ENCODE measurements at places on chromosomes 1 and 21. TPM values are rescaled to one million over a fixed set of nuclear protein-coding genes. Genes with fewer than 3 reads are reported as not detected.

HES3 gene
- not detected for total RNA-seq

GRCh38 chr1:178976541-178976940 lies 49.2 kb upstream of the FAM20B start:
- DNase-seq, result no peak

F13B gene
- total RNA-seq, result not detected

SLFNL1 gene
- total RNA-seq, result not detected

GRCh38 chr1:187067160-187067559 lies 238.4 kb downstream of the PLA2G4A start:
- peak; percentile 5 for DNase-seq

DNA sequence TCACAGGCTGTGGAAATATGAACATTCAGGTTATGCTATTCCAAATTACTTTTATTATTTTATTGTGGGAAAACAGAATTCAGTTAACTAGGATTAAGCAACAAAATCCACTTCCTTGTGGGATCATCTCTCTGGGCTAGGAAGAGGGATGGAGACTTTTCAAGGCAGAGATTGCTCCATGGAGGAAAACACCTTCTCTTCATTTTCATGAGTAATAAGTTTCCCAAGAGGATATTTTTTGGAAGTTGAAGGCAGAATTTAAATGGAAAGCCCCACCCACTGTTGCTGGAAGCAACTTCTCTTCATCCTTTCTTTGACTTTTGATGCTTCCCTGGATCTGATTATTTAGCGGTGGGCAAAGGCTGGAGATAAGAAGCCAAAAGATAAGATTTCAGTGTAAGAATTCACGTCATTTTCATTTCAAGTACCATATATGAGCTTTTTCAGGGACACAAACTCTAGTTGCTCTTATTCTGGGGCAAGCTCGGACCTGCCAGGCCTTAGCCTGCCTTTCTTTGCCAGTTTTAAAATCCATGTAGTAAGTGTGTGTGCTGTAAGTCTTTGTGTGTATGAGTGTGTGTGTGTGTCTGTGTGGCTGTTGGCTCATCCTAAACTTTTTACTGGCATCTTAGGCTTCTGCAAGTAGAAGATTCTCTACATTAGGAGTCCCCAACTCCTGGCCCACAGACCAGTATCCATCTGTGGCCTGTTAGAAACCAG lies 11.7 kb upstream of the IL24 start:
- DNase-seq, result no peak

DNA sequence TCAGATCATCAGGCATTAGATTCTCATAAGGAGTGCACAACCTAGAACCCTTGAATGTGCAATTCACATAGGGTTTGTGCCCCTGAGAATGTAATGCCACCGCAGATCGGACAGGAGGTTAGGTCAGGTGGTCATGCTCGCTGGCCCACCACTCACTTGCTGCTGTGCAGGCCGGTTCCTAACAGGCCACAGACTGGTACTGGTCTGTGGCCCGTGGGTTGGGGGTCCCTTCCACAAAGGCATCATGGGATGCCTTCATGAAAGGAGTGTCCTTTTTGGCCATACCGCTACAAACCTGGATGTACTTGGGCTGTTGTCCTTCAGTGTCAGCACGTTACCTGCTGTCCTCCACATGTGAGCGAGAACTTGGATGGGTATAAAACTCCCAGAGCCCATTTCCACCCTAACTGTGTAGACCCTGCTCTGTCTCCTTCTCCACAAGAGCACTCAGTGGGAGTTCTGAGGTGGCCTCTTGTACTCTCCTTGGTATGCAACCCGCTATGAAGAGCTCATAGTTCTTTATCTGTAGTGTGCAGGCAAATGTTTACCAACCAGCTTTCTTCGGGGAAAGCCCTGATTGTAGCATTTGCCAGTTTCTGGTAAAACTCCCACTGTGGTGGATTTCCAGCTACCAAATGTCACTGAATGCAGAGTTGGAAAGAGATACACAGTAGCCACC lies 41.7 kb upstream of the SLC19A1 start:
- DNase-seq, result no peak

DNA sequence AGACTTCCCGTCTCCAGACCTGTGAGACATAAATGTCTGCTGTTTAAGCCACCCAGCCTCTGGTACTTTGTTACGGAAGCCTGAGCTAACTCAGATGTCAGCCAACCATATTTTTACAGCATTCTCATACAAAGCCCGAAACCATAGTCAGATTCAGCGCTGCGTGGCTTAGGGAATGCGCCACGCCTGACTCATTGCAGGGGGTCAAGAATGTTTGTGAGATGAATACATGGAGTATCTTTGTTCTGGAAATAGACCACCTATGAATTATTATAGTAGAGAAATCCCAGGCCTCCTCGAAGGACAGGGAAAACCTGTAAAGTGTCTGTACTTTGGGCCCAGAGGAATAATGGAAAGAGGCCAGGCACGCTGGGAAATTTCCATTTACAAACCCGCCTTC lies 434.8 kb downstream of the CAMTA1 start:
- DNase-seq, result no peak

DNA sequence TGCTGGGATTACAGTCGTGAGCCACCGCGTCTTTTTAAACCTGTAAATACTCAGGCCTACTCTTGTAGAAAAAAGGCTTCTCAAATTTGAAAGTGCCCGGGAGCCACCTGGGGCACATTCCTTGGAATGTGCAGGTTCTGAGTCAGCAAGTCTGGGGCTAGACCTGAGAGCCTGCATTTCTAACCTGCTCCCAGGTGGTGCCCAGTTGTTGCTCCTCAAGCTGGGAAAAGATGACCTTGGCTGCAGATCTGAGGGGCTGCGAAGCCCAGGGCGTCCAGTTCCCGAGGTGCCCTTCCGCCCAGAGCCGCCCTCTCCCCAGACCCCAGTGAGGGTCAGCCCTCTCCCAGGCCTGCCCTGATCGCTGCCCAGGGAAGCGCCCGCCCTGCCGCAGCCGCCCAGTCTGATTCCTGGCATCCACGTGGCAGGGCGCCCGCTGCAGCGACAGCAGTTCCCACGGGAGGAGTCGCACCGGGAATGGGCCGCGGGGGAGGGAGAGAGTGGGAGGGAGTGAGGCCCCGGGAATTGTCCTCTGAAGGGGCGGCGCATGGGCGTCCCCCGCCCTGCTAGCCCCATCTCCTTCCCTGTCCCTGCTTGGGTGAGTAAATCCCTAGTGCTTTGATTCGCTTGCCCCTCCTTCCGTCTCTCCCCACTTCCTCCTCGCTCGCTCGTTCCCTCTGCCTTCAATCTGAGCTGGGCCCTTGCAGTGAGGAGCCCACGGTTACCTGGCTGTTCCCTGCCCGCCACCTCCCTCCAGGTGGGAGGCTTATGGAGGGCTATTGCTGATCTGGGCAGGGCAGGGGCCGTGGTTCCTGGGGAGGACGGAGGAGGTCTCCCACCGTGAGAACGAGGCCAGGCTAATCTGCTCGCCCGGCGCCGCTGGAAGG lies 18.8 kb upstream of the TENT5B start:
- DNase-seq, result peak; percentile 74

DNA sequence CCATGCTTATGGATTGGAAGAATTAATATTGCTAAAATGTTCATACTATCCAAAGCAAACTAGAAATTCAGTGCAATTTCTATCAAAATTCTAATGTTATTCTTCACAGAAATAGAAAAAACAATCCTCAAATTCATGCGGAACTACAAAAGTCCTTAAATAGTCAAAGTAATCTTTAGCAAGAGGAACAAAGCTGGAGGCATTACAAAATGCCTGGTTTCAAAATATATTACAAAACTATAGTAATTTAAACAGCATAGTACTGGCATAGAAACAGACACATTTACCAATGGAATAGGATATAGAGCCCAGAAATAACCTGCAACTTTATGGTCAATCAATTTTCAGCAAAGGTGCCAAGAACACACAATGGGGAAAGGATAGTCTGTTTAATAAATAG lies 3.8 kb downstream of the CTSS start:
- DNase-seq, result no peak

- no peak for DNase-seq
Observed at GRCh38 chr21:34126269-34126668, 52.9 kb downstream of the MRPS6 start.

DNA sequence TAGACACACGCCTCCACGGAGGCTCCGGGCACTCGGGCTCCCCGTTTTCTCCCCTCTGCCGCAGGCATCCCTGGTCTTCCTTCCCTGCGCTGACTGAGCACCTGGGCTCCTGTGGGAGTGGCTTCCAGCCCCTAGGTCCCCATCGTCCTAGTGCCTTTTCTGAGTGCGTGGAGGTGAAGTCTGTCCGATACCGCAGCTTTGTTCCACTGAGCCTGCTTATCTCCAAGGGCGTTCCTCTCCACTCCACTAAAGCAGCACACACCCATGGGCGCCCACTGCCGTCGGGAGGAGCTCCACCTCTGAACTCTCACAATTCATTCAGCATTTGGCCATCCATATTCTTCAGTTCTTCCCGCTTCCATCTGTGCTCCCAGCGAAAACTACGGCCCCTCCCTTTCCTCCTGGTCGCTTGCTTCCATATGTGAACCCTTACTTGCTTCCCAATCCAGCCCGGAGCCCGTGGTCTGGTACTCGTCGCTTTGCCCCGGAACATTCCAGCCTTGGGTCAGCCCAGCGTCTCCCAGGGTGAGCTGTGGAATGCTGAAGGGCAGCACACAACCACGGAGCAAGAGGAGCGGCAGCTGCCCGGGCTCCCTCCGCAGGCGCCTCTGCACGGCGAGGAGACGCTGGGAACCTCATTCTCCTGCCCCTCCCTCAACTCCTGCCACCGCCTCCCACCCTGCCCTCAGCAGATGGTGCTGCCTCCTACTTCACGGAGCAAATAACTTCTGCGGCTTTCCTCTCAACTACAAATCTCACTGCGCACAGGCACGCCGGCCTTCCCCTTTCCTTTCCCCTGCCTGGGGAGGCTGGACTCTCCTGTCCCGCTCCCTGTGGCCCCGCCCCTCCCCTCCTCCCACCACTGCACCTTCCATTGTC lies 27.5 kb downstream of the ATP8B2 start:
- no peak for DNase-seq

DNA sequence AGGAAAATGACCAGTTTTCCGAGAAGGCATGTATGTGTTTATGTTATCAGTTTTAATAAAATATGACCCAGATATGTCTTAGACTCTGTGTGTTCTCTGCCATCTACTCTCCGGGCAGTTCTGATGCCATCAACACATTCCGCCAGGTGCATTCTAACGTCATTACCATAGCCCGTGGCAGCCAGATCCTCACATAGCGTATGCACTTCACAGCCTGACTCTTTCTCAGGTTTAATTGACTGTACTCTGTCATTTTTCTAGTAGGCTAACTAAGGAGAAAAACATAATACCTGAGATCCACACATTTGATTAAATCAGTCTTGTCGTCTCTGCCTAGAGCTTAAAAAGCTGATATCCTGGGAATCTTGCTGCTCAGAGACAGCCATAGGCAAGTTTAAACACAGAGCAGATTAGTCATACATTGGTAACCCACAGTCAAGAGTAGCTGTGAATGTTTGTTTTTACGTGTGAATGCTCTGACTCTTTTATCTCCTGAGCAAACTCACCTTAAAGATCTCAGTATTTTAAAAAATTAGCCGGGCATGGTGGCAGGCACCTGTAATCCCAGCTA lies 175.9 kb downstream of the GREM2 start:
- DNase-seq, result no peak

DNA sequence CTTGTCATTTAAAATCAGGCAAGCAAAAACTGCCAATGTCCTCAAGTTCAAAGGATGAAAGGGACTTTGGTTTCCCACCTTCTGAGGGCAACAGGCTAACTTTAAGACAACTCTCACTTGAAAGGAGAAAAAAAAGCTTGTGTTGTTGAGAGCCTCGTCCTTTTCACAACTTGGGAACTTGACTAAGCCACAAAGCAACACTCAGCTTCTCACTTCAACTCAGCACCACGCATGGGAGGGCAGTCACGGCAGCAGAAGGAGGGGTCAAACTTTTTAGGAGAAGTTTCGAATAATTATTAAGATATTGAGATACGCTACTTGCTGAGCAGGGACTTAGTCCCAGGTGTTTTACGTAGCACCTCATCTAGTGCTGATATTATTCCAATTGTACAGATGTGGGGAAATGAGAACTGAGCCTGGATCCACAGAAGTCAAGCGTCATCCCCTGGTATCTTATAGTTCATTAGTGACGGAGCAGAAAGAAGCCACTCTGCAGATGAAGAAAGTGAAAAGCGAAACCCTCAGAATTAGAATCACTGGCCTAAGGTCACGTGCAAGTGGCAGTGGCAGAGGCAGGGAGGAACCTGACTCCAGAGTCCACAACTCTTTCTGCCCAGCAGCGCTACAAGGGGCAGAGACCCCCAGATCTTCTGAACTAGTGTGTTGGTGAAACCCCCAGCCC lies 83.6 kb downstream of the JAK1 start:
- DNase-seq, result no peak

- DNase-seq, result no peak
Observed at GRCh38 chr1:177487481-177487880, 316.7 kb downstream of the BRINP2 start.

SNAP47 gene
- 61.3 TPM for total RNA-seq

- no peak for DNase-seq
Observed at GRCh38 chr1:118842452-118843201, 145.5 kb downstream of the TBX15 start.

DNA sequence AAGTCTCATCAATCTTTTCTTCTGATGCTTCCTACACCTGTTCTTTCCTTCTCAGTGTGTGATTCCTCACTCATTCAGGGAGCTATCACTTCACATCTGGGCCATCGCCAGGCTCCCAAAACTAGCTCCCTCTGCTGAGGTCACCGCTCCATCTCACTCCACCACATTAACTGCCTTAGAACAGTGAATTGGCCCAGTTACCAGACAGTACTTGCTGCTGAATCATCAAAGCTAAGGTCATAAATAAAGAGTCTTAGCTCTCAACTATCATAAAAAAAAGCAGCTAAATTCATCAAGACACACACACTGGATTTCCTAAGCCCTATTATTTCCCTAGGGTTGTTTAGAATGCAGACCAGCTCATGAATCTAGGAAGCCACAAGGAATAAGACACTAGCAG lies 18.8 kb upstream of the SRM start:
- no peak for DNase-seq

FMN2 gene
- total RNA-seq, result 5.2 TPM

GRCh38 chr21:34697826-34698225 lies 29.0 kb downstream of the CLIC6 start:
- DNase-seq, result no peak

HSD3B1 gene
- not detected for total RNA-seq

DNA sequence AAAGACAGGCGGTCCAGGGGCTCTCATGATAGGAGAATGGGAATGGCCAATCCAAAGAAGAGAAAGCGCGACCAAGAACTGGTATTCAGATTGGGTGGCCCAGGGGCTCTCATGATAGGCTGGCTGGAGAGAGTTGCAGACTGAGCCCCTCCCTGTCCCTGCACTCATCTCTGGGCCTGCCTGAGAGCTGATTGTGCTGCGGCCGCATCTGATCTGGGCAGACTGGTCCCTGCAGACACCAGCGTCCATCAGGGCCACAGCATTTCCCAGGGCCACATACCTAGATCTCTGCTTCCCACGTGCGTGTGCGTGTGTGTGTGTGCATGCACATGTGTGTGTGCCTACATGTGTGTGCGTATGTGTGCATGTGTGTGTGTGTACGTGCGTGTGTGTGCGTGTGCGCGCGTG lies 30.4 kb upstream of the MAN1C1 start:
- no peak for DNase-seq

GRCh38 chr1:239538239-239538988 lies 152.0 kb downstream of the CHRM3 start:
- DNase-seq, result no peak

RASAL2 gene
- total RNA-seq, result 3.6 TPM

Data from H4 (cell line).